ENCODE measurements at places on chromosomes 2 and 18.
A peak's percentile ranks its signal among the peaks of the same experiment; 100 is the strongest.

- peak overlapping the region; percentile 94 for H3K4me3 ChIP-seq
- DNase-seq = peak; percentile 45
- H3K27me3 ChIP-seq = no peaks in the 10 kb centered on the region
- peaks cover 40% of the 10 kb centered on the region for H3K36me3 ChIP-seq
- H3K27ac ChIP-seq = peak overlapping the region; percentile 89
Measured at GRCh38 chr2:175180701-175181103, 808 bp downstream of the ATP5MC3 start.

- no peaks in the 10 kb centered on the region for H3K27me3 ChIP-seq
- no peak overlapping the region for H3K4me3 ChIP-seq
- no peak overlapping the region for H3K27ac ChIP-seq
- no peak for DNase-seq
Measured at GRCh38 chr2:219505585-219505984, 6.9 kb downstream of the GMPPA start.

- H3K4me3 ChIP-seq = no peak overlapping the region
- peaks cover 91% of the 10 kb centered on the region for H3K36me3 ChIP-seq
- peaks cover 54% of the 10 kb centered on the region for H3K4me1 ChIP-seq
- no peaks in the 10 kb centered on the region for H3K27me3 ChIP-seq
- DNase-seq = no peak
- no peak overlapping the region for H3K27ac ChIP-seq
Measured at GRCh38 chr2:38744399-38744780, 6.8 kb downstream of the SRSF7 start.

DNA sequence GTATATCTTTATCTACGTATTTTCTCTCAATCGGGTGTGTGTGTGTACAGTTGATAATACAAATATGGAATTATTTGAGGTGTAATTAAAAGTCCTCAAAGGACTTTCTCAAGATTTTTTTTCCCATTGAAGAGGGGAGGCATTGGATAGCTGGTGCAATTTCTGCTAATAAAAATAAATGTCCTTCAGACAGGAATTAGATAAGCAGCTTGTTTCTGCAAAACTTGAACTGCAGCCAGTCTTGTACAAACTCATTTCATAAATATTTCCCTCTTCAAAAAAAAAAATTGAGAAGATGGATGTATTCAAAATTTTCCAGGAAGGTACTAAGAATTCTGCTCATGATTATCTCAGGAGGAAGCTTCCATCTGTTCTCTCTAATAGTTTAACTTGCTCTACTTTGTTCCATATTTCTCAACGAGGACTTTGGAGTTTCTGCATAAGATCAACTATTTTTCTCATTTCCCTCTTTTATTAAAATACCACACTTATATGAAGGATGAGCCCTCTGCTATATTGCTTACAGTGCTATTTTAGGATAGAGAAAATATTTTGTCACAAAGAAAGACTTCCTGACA lies 33.0 kb upstream of the GLS start:
- H3K36me3 ChIP-seq = no peaks in the 10 kb centered on the region
- no peaks in the 10 kb centered on the region for H3K27me3 ChIP-seq
- no peak overlapping the region for H3K4me3 ChIP-seq
- no peak for DNase-seq
- peaks cover 4% of the 10 kb centered on the region for H3K4me1 ChIP-seq

DNA sequence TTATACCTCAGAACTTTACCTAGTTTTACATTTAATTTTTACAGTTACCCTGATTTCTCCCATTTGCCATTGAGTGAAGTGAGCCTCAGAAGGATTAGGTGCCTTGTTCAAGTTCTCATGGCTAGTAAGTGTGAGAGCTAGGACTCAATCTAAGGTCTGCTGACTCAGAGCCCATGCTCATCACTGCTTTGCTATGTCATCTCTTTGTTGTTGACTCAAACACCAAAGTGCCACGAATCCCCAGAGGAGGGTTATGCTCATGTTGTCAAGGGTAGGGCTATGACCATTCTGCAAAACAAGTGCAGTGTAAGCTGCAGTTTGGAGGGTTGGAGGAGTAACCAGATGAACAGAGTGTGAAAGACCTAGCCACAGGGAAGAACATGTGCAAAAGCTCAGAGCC lies 185.4 kb upstream of the SKOR2 start:
- H3K27ac ChIP-seq = no peak overlapping the region
- peaks cover 69% of the 10 kb centered on the region for H3K27me3 ChIP-seq
- no peak overlapping the region for H3K4me3 ChIP-seq

DNA sequence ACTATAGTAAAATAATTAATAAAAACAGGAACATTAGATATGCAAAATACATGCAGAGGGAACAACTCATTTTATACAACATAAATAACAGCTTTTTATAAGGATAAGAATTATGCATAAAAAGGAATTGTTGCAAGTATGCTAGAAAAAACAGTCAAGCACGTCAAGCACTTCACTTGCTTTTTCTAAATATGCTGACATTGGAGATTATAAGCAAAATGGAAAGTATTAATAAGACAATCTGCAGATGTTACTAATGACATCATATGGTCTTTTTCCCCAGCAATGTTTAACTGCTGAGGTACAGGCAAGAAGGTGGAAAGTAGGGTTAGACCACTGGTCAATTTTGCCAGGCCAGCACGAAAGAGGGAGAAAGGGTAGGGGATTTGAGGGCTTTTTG lies 111.7 kb downstream of the HIBCH start:
- H3K27ac ChIP-seq = no peak overlapping the region
- no peak overlapping the region for H3K4me3 ChIP-seq
- no peaks in the 10 kb centered on the region for H3K36me3 ChIP-seq
- no peaks in the 10 kb centered on the region for H3K27me3 ChIP-seq

DNA sequence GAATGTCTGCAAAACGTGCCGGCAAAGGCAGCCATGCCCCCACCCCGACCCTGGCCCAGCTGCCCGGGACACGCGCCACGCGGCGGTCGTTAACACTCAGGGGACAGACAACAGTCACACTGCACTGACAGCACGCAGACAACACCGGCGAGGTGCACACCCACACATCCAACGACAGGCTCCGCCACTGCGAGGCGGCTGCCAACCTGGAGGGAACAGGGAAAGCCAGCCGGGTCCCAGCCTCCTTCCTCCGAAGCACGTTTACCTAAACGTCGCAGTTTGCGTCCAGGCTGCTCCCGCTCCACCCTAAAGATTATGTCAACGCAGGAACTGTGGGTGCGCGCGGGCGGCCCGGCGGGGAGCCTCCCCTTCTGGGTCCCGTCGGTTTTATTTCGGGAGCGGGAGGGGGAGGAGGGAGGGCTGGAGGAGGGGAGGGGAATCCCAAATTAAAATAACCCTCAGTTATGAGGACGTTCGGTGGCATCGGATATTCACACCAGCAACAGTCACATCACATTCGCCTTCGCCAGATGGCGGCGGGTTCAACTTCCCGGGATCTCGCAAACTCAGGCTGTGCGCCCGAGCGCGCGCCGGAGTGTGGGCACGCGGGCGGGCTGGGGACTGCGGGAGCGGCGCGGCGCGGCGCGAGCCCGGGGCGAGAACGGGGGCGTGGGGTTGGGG lies 644 bp downstream of the PTGR3 start:
- peaks cover 66% of the 10 kb centered on the region for H3K27me3 ChIP-seq
- peak overlapping the region; percentile 77 for H3K27ac ChIP-seq
- H3K4me1 ChIP-seq = peaks cover 27% of the 10 kb centered on the region
- no peaks in the 10 kb centered on the region for H3K36me3 ChIP-seq
- peak overlapping the region; percentile 69 for H3K4me3 ChIP-seq
- peak; percentile 70 for DNase-seq

DNA sequence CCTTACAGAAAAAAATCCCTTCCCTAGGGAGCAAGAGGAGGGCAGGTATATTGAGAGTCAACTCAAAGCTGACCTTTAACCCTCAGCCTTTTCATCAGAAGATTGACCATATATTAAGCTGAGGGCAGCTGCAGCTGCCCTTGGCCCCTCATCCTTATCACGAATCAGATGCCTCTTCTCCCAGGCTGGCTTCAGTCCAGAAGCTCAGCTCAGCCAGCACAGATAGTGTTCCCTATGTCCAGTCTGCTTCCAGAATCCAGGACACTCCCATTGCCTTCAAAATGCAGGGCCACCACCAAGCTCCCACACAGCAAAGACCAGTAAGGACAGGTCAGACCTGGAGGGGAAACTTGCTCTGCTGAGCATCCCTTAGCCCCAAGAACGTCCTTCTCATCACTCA lies 146.1 kb downstream of the BCL11A start:
- no peaks in the 10 kb centered on the region for H3K4me1 ChIP-seq
- no peaks in the 10 kb centered on the region for H3K36me3 ChIP-seq
- H3K27ac ChIP-seq = no peak overlapping the region
- peaks cover 42% of the 10 kb centered on the region for H3K27me3 ChIP-seq

GRCh38 chr2:28997847-28998735 lies 17.0 kb downstream of the TOGARAM2 start:
- H3K27me3 ChIP-seq = no peaks in the 10 kb centered on the region
- no peaks in the 10 kb centered on the region for H3K4me1 ChIP-seq
- H3K27ac ChIP-seq = no peak overlapping the region
- H3K36me3 ChIP-seq = no peaks in the 10 kb centered on the region
- no peak for DNase-seq

GRCh38 chr2:237092920-237093781 lies 7.5 kb downstream of the COPS8 start:
- H3K27me3 ChIP-seq = no peaks in the 10 kb centered on the region
- H3K4me1 ChIP-seq = no peaks in the 10 kb centered on the region
- H3K27ac ChIP-seq = no peak overlapping the region
- DNase-seq = peak; percentile 22
- peaks cover 41% of the 10 kb centered on the region for H3K36me3 ChIP-seq
- no peak overlapping the region for H3K4me3 ChIP-seq
